Fibroblast of the conjunctiva (primary cell): ENCODE measurements at places on chromosomes 3 and 15.

GRCh38 chr3:173614522-173614921 lies 217.0 kb downstream of the NLGN1 start:
- no peak for DNase-seq

DNA sequence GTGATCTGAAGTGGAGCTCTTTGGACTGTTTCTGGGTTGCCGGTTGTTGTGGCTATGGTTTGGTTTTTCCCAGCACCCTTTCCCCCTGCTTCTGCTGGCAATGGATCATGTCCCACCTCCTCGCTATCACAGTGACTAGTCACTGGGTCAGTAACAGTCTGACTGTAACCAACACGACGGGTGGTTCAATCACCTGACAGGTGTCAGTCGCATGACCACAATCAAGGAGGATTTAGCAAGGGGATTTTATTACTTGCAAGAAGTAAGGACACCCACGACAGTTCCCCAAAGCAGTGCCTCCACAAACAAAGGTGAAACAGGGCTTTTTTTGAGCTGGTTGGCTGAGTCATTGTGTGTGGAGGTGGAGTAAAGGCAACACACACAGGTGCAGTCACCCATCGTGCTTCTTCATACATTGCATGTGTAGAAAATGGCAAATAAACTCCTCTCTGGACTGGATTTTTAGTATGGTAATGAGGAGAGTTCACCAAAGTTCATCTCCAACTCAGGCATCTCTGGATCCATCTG lies 58.8 kb upstream of the FAM3D start:
- DNase-seq, result no peak

DNA sequence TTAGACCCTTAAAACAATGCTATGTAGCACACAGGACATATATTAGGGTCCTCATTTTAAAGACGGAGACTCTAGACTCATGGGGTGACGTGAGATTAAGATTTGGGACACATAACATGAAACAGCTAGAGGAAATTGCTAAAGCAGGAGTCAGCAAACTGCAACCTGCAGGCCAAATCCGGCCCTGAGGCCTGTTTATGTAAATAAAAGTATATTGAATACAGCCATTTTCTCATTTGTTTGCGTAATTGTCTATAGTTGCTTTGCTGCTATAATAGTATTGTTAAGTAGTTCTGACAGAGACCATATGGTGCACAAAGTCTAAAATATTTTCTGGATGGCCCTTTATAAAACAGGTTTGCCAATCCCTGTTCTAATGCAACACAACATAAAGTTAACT lies 115.5 kb downstream of the TMCO5A start:
- DNase-seq, result no peak

DNA sequence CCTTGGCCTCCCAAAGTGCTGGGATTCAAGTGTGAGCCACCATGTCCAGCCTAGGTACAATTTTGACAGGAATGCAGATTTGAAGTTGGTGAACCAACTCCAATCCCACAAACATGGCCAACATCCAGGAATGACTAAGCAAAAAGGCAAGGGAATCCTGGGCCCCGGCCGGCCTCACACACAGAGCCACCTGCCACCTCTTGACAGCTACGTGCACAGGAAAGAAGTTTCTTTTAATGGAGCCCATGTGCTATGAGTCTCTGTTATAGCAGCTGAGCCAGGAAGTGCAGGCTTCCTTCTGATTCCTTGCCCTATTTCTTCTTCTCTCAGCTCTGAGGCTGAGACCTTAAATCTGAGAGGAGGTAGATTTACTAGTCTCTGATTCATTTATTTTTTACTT lies 8.8 kb downstream of the TMEM40 start:
- peak; percentile 35 for DNase-seq

- no peak for DNase-seq
Observed at GRCh38 chr3:177463863-177464262, 266.6 kb upstream of the TBL1XR1 start.

DNA sequence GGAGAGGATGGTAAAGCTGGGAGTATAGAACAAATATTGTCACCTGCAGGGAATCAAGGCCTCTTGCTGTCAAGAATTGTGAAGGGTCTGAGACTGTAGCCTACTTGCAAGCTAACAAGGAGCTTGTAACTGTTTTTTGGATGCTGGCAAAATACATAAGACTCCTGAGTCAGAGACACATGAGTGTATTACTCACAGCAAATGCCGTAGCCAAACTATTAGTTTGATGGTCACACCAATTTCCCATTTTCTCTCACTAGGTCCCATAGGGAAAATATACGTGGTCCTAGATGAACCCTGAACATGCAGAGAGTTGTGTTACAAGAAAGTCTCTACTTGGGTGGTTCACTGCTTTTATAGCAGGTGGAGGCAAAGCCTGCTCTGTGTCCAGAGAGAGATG lies 44.7 kb upstream of the LIPC start:
- peak; percentile 43 for DNase-seq

- DNase-seq, result no peak
Observed at GRCh38 chr3:146131616-146132410, 29.2 kb downstream of the PLOD2 start.

DNA sequence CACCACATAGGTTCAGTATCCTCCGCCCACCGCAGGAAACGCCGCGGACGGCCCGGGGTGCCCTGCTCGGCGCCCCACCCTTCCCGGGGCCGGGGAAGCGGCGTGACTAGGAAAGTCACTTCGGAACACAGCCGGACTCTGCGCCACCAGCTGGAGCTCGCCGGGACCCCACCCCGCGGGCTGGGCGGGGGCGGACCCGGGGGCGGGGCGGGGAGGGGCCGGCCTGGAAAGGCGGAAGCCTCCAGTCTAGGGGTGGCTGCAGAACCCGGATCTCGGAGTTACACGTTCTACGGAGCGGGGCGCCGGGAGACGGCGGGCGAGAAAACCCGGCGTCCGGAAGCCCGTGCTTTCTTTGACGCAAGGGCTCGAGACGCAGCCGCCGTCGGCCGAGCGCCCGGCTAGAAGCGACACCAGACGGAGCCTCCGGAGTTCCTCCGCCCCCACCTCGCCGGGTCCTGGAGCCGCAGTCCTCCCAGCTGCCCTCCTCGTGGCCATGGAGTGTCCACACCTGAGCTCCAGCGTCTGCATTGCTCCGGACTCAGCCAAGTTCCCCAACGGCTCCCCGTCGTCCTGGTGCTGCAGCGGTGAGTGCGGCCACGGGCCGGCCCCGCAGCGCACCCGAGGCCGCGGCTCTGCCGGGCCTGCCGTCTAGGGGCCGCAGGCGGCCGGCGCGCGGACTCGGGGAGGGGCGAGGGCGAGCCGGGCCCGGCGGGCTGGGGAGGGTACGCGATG lies at the start of gene USP3:
Gene USP3, plus strand, starts transcription at position 347 of the 732 bp plus-strand sequence. Its CDS starts 147 bp downstream, at position 494.
- peak; percentile 86 for DNase-seq

GRCh38 chr3:89335693-89336092 lies 228.3 kb downstream of the EPHA3 start:
- DNase-seq, result no peak

DNA sequence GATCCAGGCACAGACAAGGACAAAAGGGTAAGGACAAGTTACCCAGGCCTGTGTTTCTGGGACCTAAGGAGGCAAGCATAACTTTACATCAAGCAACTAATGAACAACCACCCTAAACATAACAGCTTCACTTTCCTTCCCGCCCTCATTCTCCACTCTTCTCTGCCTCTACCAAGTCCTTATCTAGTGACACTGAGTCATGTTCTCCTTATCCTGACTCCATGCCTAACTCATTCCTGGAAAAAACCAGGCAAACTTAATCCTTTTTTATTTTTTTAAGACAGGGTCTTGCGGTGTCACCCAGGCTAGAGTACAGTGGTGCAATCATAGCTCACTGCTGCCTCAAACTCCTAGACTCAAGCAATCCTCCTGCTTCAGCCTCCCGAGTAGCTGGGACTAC lies 44.5 kb downstream of the TMEM44 start:
- DNase-seq, result no peak

GRCh38 chr15:87348746-87349145 lies 907.8 kb downstream of the NTRK3 start:
- DNase-seq, result no peak

GRCh38 chr15:42782716-42783115 lies 45.8 kb upstream of the CDAN1 start:
- DNase-seq, result no peak

- peak; percentile 2 for DNase-seq
Observed at GRCh38 chr3:70308760-70309159, 3.7 kb downstream of the MDFIC2 start.

- DNase-seq, result no peak
Observed at GRCh38 chr15:62832231-62832630, 210.3 kb upstream of the TPM1 start.

- no peak for DNase-seq
Observed at GRCh38 chr3:74282202-74282601, 332.3 kb downstream of the CNTN3 start.

GRCh38 chr3:22887664-22888291 lies 315.3 kb upstream of the UBE2E2 start:
- DNase-seq, result peak; percentile 31

GRCh38 chr3:109806929-109807328 lies 469.6 kb upstream of the DPPA4 start:
- no peak for DNase-seq

DNA sequence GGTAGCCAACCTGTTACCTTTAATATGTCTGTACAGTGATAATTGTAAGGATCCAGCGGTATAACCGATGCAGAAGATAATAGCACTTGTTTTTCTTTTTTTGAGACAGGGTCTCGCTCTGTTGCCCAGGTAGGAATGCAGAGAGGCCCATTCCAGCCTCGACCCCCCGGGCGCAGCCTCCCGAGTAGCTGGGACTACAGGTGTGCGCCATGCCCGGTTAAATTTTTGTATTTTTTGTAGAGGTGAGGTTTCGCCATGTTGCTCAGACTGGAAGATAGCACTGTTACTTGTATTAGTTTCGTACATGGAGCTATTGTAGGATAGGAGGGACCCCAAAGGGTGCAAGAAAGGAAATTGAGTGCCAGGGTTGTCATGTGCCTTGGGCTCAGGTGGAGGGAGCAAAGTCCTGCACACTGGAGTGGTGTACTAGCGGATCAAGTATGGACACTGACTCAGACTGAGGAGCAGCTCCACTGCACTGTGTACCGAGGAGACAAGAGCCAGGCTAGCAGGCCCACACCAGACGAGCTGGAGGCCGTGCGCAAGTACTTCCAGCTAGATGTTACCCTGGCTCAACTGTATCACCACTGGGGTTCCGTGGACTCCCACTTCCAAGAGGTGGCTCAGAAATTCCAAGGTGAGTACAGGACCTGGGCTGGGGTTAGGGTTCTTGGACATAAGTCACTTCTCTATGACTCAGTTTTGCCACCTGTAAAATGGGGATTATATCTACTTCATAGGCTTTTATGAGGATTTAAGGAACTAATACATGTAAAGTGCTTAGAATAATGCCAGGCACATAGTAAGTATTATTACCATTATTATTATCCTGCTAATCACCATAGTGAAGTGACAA lies 1.0 kb downstream of the OGG1 start:
- DNase-seq, result no peak

- no peak for DNase-seq
Observed at GRCh38 chr3:106161246-106161645, 292.4 kb upstream of the CBLB start.

- DNase-seq, result no peak
Observed at GRCh38 chr3:33096093-33096868, 665 bp downstream of the GLB1 start.

GRCh38 chr15:32682569-32682968 lies 35.2 kb upstream of the GREM1 start:
- DNase-seq, result peak; percentile 62

- DNase-seq, result no peak
Observed at GRCh38 chr15:101063212-101063611, 144.1 kb downstream of the LRRK1 start.

- DNase-seq, result no peak
Observed at GRCh38 chr3:84442533-84442932, 516.3 kb upstream of the CADM2 start.

GRCh38 chr3:126212620-126213378 lies 32.4 kb upstream of the ALDH1L1 start:
- DNase-seq, result peak; percentile 16

GRCh38 chr15:100330221-100330620 lies 11.6 kb downstream of the ADAMTS17 start:
- no peak for DNase-seq

DNA sequence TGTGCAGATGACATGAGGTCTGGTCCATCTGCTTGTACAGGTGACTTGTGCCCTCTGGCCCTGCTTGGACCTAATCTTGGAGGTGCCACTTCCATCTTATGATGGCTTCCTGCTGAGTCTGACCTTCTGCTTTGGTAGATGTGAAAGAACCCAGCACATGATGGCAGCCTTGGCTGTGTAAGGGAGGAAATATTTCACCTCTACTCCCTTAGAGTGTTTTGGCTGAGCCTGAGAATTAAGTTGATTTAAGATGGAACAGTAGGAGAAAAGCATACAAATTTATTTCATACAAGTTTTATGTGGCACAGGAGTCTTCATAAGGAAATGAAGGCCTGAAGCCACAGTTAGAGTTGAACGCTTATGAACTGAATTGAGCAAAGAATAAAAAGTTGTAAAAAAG lies 27.6 kb upstream of the CDCP1 start:
- DNase-seq, result no peak

- no peak for DNase-seq
Observed at GRCh38 chr15:96687388-96688107, 357.0 kb downstream of the NR2F2 start.

DNA sequence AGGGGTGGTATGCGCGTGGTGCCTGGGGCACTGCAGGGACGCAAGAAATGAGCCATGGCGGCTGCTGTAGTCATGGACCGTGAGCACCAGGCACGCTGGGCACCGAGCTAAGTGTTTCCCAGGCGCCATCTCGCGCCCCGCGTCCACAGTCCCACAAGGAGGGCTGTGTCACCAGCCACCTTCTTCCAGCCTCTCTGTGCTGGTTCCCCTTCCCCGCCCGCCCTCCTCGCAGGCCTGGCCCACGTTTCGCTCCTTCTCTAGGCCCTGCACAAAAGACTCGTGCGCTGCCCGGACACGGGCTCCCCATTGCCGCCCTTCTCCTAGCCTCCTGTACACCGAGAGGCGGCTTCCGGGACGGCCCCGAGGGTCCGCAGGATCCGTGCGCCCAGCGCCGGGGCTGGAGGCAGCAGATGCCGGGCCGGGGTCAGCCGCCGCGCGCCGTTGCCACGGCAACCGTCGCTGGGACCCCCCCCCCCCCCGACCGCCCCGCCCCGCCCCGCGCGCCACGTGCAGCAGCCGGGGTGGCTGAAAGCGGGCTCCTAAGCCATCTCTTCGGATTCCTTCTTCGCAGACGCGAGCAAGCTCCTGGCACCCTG lies 113.4 kb downstream of the SRGAP3 start:
- no peak for DNase-seq

DNA sequence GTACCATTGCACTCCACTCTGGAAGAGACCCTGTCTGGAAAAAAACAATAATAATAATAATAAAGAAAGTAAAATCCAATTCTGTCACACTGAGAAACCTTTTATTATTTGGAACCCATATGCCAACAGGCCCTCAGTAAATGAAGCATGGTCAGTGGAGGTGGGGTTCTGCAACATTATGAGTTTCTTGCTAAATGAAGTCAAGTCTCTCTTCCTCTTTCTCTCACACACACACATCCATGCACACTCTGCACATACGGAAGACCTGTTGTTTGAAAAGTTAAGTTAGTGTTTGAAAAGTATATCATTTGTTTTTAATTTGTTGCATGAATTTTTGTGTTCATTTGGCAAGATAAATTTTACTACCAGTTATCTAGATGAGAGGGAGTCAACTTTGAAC lies 27.8 kb downstream of the GAP43 start:
- DNase-seq, result no peak

- DNase-seq, result no peak
Observed at GRCh38 chr3:114176487-114176886, 2.4 kb downstream of the DRD3 start.

GRCh38 chr3:124786511-124787241 lies 56.4 kb downstream of the UMPS start:
- no peak for DNase-seq

GRCh38 chr3:112519424-112520001 lies 20.2 kb upstream of the BTLA start:
- peak; percentile 61 for DNase-seq

- DNase-seq, result no peak
Observed at GRCh38 chr15:82942691-82943090, 9.8 kb downstream of the HOMER2 start.
